Activated CD4-positive, alpha-beta T cell treated with anti-CD3 and anti-CD28 coated beads, Interleukin-2, amount 10 ng/mL, durations not matched to agents 24 days and 14 days (primary cell): ENCODE measurements at places on chromosomes 11 and 22. TPM values are rescaled to one million over a fixed set of nuclear protein-coding genes. Genes with fewer than 3 reads are reported as not detected.

Gene DERL3
- total RNA-seq: 13.4 and 14.8 TPM in 2 replicates

DNA sequence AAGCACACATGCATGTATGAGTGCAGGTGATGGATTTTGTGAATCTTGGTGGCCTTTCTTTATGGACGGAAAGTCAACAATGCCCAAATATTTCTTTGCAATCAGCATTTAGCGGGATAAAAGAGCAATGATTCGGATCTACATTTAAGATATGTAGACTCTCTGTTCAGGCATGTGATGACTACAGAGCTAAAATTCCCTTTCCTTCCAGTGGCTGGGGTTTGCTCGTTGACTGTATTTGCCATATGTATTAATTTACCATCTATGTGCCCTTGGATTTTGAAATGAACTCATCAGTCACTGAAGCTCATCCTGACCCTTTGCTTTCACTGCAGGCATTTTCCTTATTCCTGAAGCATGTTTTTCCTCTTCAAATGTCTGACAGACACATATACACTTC lies 13.6 kb downstream of the BLID start:
- no peak for DNase-seq

DNA sequence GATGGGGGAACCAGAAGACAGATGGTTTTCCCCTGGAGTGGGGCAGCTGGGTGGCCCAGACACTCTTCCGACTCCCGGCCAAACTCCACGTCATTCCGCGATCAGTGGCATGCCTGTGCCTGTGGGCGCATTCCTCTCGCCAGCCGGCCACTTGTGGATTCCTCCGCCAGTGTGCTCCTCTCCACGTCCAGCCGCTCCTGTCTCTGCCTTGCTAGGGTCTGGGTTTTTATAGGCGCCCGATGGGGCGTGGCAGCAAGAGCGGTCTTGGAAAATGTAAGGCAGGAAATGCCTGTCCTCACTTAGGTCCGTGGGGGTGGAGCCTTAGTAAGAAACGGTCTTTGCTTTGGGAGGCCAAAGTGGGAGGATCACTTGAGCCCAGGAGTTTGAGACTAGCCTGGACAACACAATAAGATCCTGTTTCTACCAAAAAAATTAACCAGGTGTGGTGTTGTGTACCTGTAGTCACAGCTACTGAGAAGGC lies 81.6 kb upstream of the SEPTIN5 start:
- no peak for DNase-seq

DNA sequence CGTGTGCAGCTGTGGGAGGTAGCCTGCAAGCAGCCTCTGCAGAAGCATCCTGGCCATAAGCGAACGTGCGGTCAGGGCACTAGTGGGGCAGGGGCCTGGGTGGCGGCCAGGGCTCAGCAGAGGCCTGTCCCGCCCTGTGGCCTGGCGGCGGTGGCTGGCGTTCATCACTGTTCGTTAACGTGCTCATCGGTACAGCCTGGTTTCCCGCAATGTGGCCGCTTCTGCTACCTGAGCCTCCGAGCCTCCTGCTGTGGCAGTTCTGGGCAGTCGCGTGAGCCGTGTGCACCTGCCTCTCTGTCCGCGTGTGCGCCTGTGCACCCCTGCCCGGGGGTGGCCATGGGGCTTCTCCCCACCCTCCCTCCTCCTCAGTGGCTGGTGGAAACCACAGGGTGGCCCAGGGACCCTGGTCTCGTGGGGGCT lies 117.9 kb downstream of the KCNQ1OT1 start:
- no peak for DNase-seq

GRCh38 chr22:19525116-19525660 lies 978 bp upstream of the CLDN5 start:
- no peak for DNase-seq

Gene NTM
- total RNA-seq: not detected in 2 replicates

Gene SLC22A8
- total RNA-seq: not detected in 2 replicates

Gene OR52E2
- not detected in 2 replicates for total RNA-seq

DNA sequence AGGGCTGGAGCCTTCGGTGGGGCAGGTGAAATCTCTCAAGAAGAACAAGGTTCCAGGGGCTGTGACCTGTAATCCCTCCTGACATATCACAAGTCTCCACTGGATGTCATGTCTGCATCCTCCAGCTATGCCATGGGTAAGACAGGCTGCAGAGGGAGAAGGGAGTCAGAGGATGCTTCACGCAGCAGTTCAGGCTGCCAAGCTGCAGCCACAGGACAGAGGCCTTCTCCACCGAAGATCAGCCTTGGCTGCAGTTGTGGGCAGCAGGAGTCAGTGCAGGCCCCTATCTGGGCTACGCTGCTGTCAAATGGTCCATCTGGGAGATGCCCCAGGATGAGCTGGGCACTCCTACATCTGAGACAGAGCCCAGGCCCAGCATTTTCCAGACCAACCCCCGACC lies 25.0 kb downstream of the DKK3 start:
- DNase-seq: no peak

DNA sequence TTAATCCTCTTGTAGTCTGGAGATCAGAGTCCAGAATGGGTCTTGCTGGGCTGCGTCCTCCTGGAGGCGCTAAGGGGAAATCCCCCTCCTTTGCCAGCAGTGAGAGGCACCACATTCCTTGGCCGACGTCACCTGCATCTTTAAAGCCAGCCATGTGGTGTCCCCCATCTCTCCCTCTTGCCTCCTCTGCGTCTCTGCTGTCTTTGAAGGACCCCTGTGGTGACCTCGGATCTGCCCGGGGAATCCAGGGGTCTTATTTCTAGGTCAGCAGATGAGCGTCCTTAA lies 27.2 kb upstream of the PARVB start:
- DNase-seq: no peak

- DNase-seq: no peak
These were observed 13.0 kb downstream of the CLPB start for GRCh38 chr11:72421351-72421750.

Gene SH3BP1
- total RNA-seq: 110 and 115 TPM in 2 replicates

Gene DTX4
- 0.17 and 0.47 TPM in 2 replicates for total RNA-seq

DNA sequence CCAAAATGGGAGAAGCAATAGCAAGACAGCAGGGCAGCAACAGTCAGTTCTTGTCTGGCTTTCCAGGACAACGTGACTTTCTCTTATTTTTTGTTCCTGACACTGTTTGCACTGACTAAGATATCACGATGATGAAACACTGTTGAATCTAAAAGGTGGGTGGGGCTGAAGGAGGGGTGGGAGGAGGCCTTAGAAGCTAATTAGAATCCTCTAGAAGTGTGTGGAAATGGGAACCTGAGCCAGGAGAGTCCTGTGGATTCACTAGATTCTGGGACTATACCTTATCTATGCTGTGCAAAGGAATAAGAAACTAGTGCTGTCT lies 300.3 kb downstream of the ST3GAL4 start:
- DNase-seq: no peak

GRCh38 chr11:47766509-47767227 lies 473 bp downstream of the FNBP4 start:
- DNase-seq: peak; percentile 93

- no peak for DNase-seq
These were observed 39.0 kb upstream of the ANGPTL5 start for GRCh38 chr11:101955278-101955677.

- DNase-seq: no peak
These were observed 7.0 kb upstream of the SLC1A2 start for GRCh38 chr11:35426351-35426750.

DNA sequence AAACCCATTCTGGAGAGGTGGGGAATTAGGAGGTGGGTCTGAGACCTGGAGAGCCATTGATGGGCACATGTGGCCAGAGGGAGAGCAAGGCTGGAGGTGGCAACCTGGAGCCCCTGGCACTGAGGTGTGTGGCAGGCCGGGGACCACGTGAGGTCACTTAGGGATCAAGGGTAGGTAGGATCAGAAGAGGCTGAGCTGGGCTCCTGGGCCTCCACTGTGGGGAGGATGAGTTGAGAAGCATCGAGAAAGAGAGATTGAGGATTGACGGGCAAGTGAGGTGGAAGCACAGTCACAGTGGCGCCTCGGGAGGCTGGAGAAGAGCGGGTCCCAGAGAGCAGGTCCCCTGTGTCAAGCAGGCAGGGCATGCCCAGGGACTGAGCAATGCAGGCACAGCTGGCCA lies 4.1 kb downstream of the GNAZ start:
- no peak for DNase-seq

Gene OR2D2
- total RNA-seq: 0.36 and 0.72 TPM in 2 replicates

Gene OR52N4
- 0.38 TPM in 1 of 2 replicates, not detected in the other for total RNA-seq

- DNase-seq: no peak
These were observed 4.9 kb upstream of the ATP6V1E1 start for GRCh38 chr22:17633217-17633997.

Gene PTPMT1
- 53.9 and 54.9 TPM in 2 replicates for total RNA-seq

DNA sequence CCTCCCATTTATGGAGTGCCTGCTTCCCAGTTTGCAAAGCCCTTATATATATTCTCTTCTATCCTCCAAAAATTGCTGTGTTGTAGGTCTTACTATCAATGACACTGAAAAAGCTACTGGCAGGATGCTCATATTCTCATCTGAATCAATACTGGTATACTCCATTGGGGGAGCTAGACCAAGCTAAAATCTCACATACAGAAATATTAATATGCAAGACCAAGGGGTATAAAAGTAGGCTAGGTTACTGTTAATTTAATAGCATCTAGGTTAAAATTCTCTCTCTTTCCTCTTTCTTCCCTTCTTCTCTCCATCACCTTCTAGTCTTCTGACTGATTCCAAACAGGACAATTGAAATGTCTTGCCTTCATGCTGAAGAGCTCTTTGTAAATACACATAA lies 17.1 kb upstream of the BDNF start:
- DNase-seq: no peak

- DNase-seq: no peak
These were observed 178.2 kb upstream of the ZC3H12C start for GRCh38 chr11:109914809-109915653.

- no peak for DNase-seq
These were observed 125.5 kb upstream of the SERPIND1 start for GRCh38 chr22:20648306-20648903.

GRCh38 chr22:37259540-37260029 lies 15.5 kb upstream of the RAC2 start:
- peak; percentile 76 for DNase-seq

GRCh38 chr11:2196970-2197770 lies 25.6 kb upstream of the TH start:
- DNase-seq: peak; percentile 91
